Stimulated activated CD8-positive, alpha-beta memory T cell treated with anti-CD3 and anti-CD28 coated beads, Interleukin-7, amount 100 ng/mL, for 1 hour (primary cell): ENCODE measurements at places on chromosomes 4 and X.

GRCh38 chr4:34486461-34487363, 1757.6 kb downstream of the ARAP2 start:
- no peak for DNase-seq

- DNase-seq: no peak
These were observed 405.3 kb downstream of the PCDH7 start for GRCh38 chr4:31125496-31125895.

DNA sequence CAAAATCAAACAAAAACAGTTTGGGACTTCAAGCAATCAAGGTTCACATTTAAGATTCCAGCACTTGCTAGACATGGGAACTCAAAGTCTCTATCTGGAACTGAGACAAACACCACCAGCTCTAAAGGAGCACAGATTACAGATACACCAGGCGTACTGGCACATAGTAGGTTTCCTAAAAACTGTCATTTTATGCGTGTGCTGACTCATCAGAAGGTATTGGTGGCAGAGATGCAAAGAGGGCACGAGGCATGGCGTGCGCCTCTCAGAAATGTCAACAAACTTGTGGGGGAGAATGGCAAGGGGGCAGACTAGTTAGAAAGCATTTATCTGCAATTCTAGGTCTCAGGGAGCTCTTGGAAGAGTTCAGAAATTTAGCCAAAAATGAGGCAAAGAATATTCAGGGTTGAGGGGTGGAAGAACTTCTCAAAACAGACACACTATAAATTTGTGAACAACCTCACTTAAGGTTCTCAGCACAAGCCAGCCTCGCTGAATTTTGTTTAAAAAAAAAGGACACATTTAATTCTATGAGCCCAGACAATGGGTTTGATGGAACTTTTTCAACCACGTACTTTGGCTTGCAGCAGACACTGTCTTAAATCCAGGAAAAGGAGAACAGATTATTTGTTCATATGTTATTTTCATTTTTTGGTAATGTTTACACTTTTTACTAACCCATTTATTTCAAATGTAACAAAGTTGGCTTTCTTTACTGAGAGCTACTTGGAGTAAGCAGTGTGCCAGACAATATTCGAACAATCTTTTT, 100.0 kb downstream of the SHISA3 start:
- no peak for DNase-seq

- DNase-seq: no peak
These were observed 110.5 kb downstream of the ANXA3 start for GRCh38 chr4:78661921-78662521.

GRCh38 chr4:87365348-87365747, 25.6 kb downstream of the HSD17B11 start:
- no peak for DNase-seq

- DNase-seq: no peak
These were observed 174.5 kb downstream of the NKX6-1 start for GRCh38 chr4:84324303-84325245.

DNA sequence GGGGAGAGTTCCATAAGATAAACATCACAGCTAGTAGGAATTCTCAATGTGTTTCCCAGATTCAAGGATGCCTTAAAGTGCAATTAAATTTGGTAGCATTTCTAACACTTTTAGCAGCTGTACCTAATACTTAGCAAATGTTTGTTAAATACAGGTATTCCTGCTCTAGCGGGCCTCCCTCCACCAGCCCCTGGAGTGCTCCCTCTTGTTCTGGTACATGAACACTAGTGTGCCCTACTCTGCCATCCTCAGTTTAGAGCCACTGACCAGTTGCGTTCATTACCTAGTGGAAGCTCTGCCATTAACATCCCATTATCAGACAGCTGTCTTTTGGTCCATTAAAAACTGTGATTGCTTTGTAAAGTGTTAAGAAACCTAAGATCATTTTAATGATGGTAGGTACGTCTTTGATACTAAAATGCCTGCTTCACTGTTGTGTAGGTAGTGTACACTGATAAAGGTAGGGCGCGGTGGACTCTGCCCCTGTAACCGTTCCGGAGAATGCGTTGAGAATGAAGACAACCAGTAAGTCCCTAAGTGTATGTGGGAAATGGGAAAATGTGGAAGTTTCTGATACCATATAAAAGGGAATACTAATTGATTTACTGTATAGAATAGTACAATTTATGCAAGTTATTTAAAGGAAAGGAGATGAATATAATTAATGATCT, 21.7 kb downstream of the KIAA0232 start:
- no peak for DNase-seq

GRCh38 chr4:180028682-180029081, 2214.5 kb upstream of the TENM3 start:
- DNase-seq: no peak

DNA sequence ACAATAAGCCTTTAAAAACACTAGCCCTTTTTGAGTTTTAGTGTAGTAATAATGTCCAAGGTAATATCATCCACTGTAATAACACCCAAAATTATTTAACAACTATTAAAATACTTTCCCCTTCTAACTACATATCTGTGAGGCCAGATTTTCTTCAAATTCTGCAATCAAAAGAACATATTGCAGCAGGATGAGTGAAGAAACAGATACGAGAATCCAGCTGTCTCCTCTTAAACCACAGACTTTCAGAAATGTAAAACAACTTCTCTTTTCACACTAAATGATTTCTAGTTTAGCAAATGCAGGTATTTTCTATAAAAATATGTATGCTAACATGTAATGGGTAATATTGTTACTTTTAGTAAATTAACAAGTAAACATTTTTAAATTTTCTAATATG, 148.9 kb downstream of the PRDM5 start:
- no peak for DNase-seq

DNA sequence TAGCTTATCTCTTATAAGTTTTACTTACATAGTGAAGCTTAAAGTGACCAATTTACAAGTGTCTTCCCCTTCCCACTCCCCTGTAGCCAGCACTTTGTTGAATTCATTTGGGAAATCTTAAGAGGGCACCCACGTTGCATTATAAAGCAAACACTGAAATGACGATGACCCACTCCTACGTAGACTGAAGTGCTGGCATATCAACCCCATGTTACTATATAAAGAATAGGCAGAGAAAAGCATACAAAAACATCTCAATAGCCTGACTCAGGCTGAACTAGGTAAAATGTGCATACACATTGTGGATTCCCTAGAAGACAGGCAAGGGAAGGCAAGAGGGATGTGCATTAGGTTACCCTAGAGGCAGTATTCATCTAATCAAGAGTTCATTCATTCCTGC, 313.4 kb downstream of the TENM3 start:
- DNase-seq: no peak

DNA sequence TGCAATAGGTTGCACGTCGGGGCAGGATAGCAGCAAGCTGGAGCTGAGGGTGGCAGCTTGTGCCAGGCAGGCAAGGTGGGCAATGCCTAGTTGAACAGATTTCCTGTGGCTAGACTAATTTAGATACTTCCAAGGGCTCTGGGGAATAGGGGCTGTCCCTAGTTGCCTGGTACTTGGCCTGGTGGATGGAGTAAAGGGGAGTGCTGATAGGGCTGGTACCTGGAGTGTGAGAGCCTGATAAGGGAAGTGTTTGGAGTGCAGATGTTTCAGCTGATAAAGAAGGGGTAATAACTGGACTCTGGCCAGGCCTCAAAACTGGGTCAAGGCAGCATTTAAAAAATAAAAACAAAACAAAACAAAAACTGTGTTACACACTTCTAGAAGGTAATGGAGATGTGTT, 665.5 kb downstream of the CCSER1 start:
- no peak for DNase-seq

GRCh38 chr4:108700081-108700757, 49.8 kb downstream of the OSTC start:
- no peak for DNase-seq

- DNase-seq: no peak
These were observed 105.4 kb downstream of the SYNPO2 start for GRCh38 chr4:118994030-118994429.
